Vagina (tissue), 2 donors: ENCODE measurements at places on chromosomes 1 and 21. TPM values are rescaled to one million over a fixed set of nuclear protein-coding genes. Genes with fewer than 3 reads are reported as not detected.

GRCh38 chr1:204146965-204147364 is 4.9 kb downstream of the ETNK2 start:
- DNase-seq = no peak

DNA sequence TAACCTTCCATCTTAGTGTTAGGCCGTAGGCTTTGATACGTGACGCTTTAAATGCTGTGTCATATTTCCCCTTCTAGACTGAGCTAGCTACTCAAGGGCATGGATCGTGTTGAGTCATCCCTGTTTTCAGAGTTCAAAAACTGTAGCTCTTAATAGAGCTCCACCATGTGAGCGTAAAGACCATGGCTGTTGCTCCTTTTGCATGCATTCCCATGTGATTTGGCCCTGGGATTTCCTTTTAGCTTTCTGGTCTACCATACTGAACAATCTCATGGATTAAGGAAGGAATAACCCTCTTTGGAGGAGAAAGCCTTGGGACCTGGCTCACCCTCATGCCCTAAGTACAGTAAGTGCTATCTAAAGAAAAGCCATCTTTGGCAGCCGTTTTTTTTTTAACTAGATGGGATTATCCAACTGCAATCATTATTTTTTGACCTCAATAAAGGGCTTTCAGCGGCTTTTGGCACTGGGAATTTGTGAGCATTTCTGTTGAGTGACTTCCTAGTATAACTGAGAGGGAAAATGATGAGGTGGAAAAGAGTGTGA is 76.6 kb downstream of the PLPP3 start:
- peak; percentile 40 for DNase-seq

- DNase-seq = no peak
Observed at GRCh38 chr1:182213163-182213562, 151.7 kb upstream of the ZNF648 start.

GRCh38 chr21:37136744-37137143 is 63.7 kb downstream of the TTC3 start:
- DNase-seq = no peak

GRCh38 chr1:206937425-206937824 is 8.8 kb downstream of the PIGR start:
- DNase-seq = no peak

GRCh38 chr21:26506956-26507355 is 66.1 kb downstream of the CYYR1 start:
- no peak for DNase-seq

- no peak for DNase-seq
Observed at GRCh38 chr21:39009587-39010225, 173.5 kb downstream of the PSMG1 start.

GRCh38 chr1:30757352-30758120 is at the start of gene LAPTM5:
TSS of gene LAPTM5 (minus strand) at chr1:30757774. CDS start at chr1:30757745, 29 bp downstream.
- DNase-seq = no peak

DNA sequence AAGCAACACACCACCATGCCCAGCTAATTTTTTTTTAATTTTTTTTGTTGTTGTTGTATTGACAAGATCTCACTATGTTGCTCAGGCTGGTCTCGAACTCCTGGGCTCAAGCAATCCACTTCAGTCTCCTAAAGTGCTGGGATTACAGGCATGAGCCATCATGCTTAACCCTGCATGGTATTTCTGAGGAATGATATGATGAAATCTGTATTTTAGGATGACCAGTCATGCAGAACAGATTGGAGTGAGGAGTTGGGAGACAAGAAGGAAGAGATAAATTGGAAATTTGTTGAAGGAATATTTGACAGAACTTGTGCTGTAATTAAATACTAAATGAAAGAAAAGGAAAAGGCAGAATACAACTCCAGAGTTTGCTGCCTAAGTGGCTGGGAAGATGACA is 4.7 kb upstream of the NDUFS5 start:
- no peak for DNase-seq

DNA sequence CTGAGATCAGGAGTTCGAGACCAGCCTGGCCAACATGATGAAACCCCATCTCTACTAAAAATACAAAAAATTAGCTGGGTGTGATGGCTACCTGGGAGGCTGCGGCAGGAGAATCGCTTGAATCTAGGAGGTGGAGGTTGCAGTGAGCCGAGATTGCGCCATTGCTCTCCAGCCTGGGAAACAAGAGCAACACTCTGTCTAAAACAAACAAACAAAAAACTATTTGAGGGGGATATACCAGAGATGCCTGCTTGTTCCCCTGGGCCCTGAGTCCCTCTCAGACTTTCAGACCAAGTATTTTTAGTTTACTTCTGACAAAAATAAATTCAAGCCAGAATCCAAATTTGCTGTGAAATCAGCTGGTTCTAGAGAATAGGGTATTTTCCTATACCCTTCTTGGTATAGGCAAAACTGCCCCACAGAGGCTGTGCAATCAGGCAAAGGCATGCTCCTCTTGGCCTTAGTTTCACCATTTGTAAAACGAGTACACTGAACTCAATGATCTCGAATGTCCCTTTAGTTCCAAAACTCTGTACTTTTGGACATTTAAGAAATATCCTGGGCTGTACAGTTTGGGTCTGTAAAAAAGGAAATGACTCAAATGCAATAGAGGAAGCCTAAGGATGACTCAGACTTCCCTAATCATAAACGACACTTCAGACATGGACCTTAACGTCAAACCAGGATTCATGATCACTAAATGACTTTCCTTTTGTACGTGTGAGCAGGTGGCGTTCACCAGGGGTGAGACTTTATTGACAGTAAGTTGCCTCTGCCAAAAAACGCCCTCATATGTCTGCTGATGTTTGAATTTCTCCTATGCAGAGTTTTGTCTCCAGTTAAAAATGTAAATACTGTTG is 16.1 kb downstream of the ENSA start:
- DNase-seq = no peak

DNA sequence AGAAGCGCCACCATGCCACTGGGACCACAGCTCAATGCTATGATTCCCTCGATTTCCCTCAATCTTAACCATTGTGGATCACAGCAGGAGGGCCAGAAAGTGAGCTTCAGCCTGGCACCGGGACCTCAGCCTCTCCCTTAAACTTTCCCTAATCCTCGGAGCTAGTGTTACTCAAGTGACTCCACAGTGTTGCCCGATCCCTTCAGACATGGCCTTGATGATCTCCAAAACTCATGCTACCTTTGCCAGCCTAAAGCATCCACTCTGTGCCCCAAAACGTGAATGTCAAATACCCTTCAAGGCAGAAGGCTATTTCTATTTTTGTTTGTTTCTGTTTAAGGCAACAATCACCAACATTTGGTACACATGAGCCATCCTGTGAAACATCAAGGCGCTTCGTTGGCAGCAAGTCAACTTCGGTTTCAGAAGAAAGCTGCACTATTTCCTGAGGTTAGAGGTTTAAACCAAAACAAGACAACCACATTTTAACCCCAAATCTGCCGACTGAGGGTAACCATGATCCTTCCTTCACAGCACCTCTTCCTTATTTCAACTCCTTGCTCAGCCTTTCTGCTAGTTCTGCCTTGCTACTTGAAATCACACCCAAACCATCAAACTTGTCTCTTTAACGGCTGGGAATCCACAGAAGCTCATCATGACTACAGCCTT is 94.4 kb upstream of the KRTAP19-8 start:
- DNase-seq = no peak

GRCh38 chr1:155287987-155288543 is 10.8 kb downstream of the HCN3 start:
- DNase-seq = no peak

DNA sequence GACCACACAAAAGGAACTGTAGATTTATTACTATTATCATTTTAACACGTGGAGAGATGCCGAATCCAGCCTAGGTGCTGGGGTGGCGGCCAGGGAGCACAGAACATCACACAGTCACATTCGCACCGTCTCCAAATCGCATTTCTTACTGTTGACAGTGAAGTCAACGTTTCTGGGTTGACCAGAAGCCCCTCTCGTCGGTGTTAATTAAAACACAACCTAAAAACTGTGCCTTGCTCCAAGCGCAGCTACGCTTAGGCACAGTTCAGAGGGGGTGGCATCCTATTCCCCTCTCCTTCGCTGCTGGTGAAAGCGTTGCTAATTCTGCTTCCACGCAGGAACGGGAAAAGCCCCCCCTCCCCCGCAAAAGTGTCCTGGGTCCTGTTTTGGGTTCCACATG is 4.1 kb downstream of the RIPK4 start:
- no peak for DNase-seq

GRCh38 chr21:45327441-45328197 is 39.9 kb upstream of the POFUT2 start:
- no peak for DNase-seq

- DNase-seq = no peak
Observed at GRCh38 chr1:78114034-78114956, 68.5 kb downstream of the GIPC2 start.

DNA sequence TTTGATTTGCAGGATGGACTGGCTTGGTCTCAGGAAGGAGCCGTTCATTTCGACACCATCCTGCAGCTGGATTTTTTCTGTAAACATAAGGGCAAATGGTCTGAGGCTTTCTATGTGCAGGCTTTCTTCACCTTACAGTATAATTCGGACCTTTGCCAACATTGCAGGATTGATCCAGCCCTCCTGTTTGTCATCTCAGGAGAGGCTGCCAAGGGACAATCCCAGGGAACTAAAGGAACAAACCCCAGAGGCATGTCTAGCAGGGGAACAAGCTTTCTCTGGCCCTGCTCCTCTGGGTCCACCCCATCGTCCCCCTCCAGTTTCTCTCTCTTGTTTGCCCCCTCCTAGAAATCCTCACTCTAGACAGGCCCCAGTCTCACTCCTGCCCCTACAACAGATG is 24.8 kb upstream of the GBP6 start:
- DNase-seq = no peak

- DNase-seq = no peak
Observed at GRCh38 chr21:44967082-44968047, 27.5 kb downstream of the SLX9 start.

DNA sequence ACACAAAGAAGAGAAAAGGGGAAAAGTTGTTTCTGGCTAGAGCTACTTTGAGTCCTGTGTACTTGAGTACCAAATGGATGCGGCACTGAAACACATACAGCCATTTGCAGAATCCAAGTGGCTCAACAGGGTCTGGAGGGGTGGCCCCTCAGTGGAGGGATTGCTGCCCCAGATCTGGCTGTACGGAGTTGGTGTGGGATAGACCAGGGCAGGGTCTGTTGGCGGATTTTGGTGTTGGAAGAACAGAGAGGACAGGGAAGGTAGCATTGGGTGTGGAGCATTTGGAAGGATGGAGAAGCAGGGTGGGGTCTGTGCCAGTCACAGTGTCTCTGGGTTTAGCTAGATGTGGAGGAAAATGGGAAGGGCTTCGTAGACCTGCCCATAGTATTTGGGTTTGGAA is 220.5 kb downstream of the CAMTA1 start:
- DNase-seq = no peak

GRCh38 chr1:179870870-179871269 is 6.7 kb downstream of the TOR1AIP2 start:
- DNase-seq = no peak

- DNase-seq = no peak
Observed at GRCh38 chr1:170265234-170265633, 119.5 kb downstream of the NTMT2 start.

GRCh38 chr1:192516776-192517297 is 58.7 kb upstream of the RGS1 start:
- no peak for DNase-seq

DNA sequence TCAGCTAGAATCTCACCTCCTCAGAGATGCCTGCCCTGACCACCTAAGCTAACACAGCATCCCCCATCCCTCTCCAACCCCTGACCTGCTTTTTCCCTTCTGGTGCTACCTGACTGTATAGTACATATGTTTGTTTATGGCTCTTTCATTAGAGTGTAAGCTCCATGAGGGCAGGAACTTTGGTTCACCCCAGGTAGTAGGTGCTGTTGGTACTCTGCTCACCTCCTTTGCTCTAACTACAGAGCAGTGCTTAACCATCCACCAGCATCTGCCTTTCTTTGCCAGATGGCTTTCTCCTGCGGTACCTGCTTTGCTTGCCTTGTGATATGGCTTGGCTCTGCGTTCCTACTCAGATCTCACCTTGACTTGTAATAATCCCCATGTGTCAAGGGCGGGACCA is 18.7 kb upstream of the BLACAT1 start:
- no peak for DNase-seq

- DNase-seq = no peak
Observed at GRCh38 chr1:40861224-40862003, 749 bp downstream of the CITED4 start.

GRCh38 chr1:31704271-31705079 is 658 bp upstream of the COL16A1 start:
- no peak for DNase-seq

Gene AADACL4
- not detected for total RNA-seq

Gene COL8A2
- total RNA-seq = 6.4 TPM

Gene COL6A2
- total RNA-seq = 535 TPM

Gene CPT2
- total RNA-seq = 16.7 TPM

Gene LCE6A
- total RNA-seq = not detected

Gene LCE1D
- not detected for total RNA-seq

Gene PTCH2
- 0.98 TPM for total RNA-seq

Gene MAD2L2
- total RNA-seq = 30.0 TPM

Gene DENND2D
- total RNA-seq = 25.5 TPM

Gene WLS
- 68.0 TPM for total RNA-seq

Gene ATP1A4
- total RNA-seq = not detected

Gene ARMH1
- total RNA-seq = not detected

Gene KCNQ4
- 2.0 TPM for total RNA-seq

Gene CLCA2
- 65.8 TPM for total RNA-seq

Gene ZBTB18
- total RNA-seq = 8.8 TPM
